NCI-H1092 (cell line): ENCODE measurements at places on chromosomes 12 and 14.
A peak's percentile ranks its signal among the peaks of the same experiment; 100 is the strongest.

GRCh38 chr12:132143336-132144071, 615 bp downstream of the DDX51 start:
- no peak for DNase-seq

DNA sequence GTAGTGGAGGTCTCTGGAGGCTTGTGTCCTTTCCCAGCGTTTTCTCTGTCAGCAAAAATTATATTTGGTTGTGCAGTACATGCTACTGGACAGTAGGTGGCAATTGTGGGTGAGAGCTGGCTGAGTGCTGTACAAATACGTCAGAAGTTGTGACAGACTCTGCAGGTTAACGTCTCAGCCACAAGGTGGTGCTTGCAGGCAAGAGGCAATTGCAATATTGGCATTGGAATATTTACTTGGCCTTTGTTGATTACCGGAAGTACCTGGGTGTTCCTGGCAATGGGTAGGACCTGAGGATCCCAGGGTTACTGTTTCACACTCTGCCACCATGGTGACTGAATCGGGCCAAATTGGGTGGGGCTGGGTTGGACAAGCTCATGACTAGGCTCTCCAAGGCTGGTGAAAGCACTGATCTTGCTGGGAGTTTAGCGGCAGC, 333.9 kb upstream of the LMO3 start:
- DNase-seq = peak; percentile 10

DNA sequence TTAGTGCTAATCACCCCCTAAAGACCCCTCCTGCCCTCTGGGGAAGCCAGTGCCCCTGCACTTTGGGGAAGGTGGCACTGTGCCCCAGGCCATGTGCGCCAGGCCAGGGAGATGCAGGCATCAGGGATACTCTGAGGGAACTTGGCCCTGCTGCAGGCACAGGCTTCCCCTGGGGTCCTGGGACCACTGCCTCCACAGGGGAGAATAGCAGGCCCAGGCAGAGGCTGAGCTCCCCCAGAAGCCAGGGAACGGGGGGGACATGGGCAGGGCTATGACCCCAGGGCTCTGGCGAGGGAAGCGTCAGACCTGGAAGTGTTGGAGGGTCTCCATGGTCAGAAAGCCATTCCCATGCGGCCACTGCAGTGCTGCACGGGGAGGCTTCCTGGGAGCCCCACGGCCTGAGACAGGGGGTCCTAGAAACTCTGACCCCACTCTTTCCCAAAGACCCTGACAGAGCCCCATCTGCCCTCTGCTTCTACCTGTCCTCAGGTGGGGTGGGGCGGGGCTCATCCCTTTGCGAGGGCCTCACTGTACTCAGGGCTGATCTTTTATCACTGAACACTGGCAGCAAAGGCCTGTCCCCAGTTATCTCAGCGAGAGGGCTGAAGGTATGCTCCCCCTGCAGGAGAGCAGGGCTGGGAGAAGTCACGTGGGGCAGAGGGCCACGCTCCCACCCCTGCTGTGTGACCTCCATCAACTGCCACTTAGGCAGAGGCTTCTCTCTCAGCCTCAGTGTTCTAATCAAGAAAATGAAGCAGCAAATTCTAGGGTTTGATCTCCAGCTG, 160.0 kb downstream of the CALM1 start:
- DNase-seq = no peak

DNA sequence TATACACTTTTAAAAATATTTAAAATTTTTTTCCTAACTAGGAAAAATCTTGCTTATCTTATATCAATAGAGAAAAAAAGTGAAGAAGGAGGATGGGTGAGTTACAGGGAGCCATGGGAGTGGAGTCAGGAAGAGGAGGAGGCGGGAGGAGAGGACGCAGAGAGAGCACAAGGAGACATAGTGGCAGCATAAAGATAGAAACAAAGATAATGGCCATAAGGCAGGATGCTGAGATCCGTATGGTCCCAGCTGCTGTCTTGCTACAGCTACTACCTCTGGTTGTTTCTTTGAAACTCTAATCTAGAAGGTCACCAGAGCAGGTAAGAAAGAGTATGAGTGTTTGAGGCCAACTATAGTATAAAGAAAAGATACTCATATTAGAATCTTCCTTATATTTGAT, 2.6 kb upstream of the SOX5 start:
- no peak for DNase-seq

GRCh38 chr14:98137131-98138025, 1134.6 kb downstream of the BCL11B start:
- peak; percentile 21 for DNase-seq

- DNase-seq = no peak
These were observed 42.3 kb upstream of the GLIPR1 start for GRCh38 chr12:75438059-75438754.

- DNase-seq = no peak
These were observed 71.7 kb downstream of the ELK3 start for GRCh38 chr12:96265836-96266235.

DNA sequence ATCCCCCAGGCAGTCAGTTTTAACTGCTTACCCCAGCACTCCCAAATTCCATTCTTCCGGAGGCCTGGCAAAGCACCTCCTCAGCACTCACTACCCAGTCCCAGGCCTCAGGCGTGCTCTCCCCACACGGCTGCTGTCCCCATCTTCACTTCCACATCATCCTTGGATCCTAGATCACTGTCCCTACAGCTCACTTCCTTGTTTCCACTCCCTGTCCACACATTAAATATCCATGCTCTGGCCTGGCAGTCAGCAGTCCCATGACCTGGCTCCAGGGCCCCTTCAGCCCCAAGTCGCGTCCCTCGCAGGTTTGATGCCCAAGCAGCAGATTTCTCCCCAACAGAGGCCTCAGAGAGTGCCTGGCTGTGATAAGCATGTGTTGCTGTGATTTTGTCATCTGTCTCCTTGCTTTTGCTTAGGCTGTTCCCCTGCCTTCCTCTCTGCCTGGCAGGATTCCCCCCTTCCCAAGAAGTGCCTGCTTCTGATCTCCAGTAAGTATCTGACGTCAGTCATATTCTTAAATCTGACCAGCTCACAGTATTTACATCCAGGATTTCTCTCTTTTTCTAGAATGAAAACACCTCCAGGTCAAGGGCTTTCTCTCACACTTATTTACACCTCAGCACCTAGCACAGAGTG, 241.7 kb downstream of the ZFP36L1 start:
- no peak for DNase-seq

DNA sequence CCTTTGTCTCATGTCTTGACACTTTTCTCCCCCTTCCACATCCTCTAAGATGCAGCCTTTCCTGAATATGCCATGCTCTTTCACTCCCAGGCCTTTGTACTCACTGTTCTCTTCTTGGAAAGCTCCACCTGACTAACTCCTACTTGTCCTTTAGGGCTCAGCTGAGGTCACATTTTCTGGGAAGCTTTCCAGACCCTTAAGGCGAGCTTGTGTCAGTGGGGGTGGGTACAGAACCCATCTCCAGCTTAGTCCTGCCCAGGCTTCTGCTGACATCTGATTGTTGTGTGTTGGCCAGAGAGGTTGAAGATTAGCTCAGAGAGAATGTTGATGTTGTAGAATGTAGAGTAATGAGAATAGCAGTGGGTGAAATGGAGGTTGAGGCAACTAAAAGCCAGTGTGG, 2.9 kb upstream of the TSFM start:
- no peak for DNase-seq

- no peak for DNase-seq
These were observed 112.2 kb upstream of the DIO3 start for GRCh38 chr14:101449114-101449513.

- no peak for DNase-seq
These were observed 78.4 kb upstream of the PARP11 start for GRCh38 chr12:3951380-3952135.

DNA sequence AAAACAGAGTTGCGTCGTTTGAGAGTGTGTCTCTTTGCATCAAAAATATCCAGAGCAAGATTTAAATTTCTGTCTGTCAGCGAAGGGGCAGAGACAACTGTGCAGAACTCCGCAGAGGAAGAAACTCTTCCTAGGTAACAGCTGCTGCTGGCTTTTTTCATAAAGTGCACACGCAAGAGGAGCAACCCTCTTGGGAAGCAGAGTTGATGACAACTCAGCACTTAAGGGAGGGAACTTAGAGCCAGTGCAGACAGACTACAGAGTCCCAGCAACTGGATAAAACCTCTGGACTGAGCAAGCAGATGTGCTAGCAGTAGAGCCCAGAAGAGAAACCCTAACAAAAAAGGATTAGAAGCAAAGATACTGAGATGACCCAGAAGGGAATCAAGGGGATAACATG, 337.1 kb downstream of the PCNX1 start:
- no peak for DNase-seq
